Activated effector memory CD4-positive, alpha-beta T cell treated with Interleukin-2 at 50 U/mL for 16 hours (primary cell): ENCODE measurements at places on chromosomes 7 and 10.

DNA sequence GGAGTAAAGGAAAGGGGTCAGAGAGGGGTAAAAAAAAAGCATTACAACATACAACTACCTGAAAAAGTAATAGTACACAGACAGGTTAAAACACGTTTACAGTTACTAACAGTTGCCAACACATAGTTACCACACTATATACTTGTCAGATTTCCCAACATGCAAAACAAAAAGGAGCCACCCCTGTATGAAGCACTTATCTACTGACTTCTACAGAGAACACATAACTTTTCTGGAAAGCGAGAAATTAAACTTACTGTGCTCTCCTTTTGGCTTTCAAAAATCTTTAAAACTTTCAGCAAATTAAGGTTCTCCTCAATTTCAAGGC is 2.1 kb downstream of the ABI1 start:
- no peak for DNase-seq

DNA sequence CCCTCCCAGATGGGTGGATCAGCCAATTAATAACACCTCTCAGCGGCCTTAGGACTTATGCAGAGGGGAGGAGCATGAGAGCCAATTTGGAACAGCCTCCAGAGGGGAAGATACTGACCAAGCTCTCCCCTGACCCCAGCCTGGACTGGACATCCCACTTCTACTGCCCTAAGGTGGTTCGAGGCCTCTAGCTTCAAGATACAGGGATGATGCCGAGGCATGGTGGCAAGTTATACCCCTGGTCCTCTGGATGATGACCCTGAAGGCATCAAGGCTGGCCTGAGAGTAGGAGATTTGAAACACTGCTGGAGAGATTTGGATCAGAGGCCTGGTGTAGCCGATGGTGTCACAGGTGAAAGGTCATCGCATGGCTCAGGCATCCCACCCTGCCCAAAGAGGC is 3.2 kb downstream of the CDH23 start:
- no peak for DNase-seq

- DNase-seq = no peak
These were observed 124.6 kb upstream of the CDK13 start for GRCh38 chr7:39825401-39825980.

- DNase-seq = no peak
These were observed 82.2 kb downstream of the ALOX5 start for GRCh38 chr10:45456233-45456632.

GRCh38 chr7:5470167-5470532 is 46.5 kb upstream of the TNRC18 start:
- no peak for DNase-seq

DNA sequence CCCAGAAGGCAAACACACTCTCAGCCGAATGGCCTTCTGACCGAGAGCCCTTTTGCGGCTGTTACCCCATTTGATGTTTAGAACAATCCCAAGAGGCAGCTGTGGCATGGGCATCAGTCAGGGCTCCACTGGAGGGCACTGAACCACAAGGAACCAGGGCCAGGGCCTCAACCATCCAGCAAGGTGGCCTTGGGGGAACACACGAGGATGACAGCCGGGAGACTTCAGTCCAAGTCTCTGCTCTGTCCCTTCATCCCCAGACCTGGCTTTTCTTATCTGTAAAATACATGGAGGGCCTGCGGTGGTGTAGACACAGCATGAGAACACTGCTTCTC is 63.6 kb upstream of the INSIG1 start:
- no peak for DNase-seq

- no peak for DNase-seq
These were observed 93.1 kb upstream of the DKK1 start for GRCh38 chr10:52220947-52221346.

GRCh38 chr10:24215196-24215595 is 6.3 kb downstream of the KIAA1217 start:
- no peak for DNase-seq

GRCh38 chr7:84512055-84512454 is 317.5 kb upstream of the SEMA3A start:
- DNase-seq = no peak
